Activated T-helper 1 cell treated with anti-CD3 and anti-CD28 coated beads, Interleukin-12 subunit alpha, Interleukin-12 subunit beta, Interleukin-2, Interleukin-4 antibody, amounts not matched to agents 30 ng/mL and 10 ng/mL and 1 ng/mL, durations not matched to agents 14 hours and 24 hours and 36 hours (primary cell): ENCODE measurements at places on chromosomes 6 and 20. TPM values are rescaled to one million over a fixed set of nuclear protein-coding genes. Genes with fewer than 3 reads are reported as not detected.

DNA sequence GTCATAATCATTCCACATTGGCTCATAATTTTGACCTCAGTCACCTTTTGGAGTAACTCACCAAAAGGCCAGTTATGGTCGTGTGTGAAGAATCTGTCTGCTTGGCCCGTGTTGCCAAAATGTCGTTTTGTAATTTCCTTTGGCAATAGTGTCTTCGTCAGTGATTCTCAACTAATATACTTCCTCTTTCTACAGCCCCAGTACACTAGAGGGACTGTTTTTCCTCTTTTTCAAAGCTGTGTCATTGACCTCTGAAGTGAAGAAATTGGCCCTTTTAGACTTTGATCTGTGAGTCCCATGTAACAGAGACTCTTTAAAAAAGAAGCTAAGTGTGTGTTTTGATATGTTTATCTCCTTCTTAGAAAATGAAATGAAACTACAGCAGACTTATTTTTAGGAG is 5.2 kb downstream of the FOXO3 start:
- no peak overlapping the region for H3K27ac ChIP-seq
- no peak overlapping the region for H3K4me3 ChIP-seq
- H3K4me1 ChIP-seq = peaks cover 36% of the 10 kb centered on the region

DNA sequence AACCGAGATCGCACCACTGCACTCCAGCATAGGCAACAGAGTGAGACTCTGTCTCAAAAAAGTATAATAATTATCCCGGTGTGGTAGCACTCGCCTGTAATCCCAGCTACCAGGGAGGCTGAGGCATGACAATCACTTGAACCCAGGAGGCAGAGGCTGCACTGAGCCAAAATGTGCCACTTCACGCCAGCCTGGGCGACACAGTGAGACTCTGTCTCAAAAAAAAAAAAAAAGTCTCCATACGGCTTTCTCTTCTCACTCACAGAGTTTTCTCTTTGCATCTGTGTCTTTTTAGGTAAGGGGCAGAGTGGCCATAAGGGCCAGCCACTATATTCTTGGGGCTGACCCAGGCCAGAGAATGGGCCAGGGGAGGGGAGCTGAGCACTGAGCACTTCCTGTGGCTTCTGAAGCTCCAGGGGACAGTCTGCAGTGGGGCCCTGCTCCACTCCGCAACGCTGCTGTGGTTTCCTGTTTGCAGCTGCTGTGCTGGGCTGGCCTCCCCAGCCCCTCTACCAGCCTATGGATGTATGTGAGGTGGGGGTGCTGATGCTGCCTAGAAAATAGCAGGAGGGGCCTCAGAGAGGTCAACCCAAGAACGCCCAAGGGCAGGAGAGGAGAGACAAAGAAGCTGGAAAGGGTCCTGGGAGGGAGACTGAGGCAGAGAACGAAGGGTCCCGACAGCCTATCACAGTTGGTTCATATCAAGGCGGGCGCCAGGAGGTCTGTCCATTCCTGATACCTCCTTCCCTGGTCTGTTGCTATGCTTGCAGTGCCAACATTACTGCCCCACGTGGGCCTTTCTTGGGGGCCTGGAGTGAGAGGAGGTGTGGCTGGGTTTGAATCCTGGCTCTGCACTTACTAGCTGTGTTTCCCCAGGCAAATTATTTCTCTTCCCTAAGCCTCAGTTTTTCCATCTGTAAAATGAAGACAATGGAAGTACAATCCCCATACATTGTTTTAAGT is 16.0 kb downstream of the SLA2 start:
- peaks cover 37% of the 10 kb centered on the region for H3K36me3 ChIP-seq
- peaks cover 50% of the 10 kb centered on the region for H3K4me1 ChIP-seq
- H3K4me3 ChIP-seq = peak overlapping the region; percentile 69
- no peaks in the 10 kb centered on the region for H3K27me3 ChIP-seq
- peak overlapping the region; percentile 96 for H3K27ac ChIP-seq

DNA sequence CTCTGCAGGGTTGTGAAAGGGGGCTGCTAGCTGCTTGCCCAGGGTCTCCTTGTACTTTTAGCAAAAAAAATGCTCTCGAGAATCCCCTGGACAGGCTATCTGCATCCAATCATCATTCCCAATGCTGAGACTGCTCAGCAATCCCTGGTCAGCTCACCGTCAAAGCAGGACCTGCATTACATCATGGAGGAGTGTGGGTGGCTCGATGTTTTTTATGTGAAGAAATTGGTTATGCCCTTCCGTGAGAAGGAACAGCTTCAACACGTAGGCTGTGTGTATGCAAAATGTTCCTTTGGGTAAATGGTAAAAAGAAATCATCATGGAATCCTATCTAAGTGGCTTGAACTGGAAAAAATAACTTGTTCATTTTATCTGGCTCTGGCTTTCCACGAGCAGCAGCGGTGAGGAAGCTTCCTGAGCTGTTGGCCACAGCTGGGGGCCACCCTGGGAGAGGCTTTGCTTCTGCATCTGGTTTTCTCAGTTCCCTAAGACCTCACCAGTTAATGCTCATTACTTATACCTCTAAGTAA is 111.4 kb downstream of the FYN start:
- H3K4me1 ChIP-seq = peaks cover 99% of the 10 kb centered on the region
- DNase-seq = no peak
- H3K27ac ChIP-seq = peak overlapping the region; percentile 96
- H3K4me3 ChIP-seq = peak overlapping the region; percentile 50
- no peaks in the 10 kb centered on the region for H3K27me3 ChIP-seq
- H3K36me3 ChIP-seq = peaks cover 56% of the 10 kb centered on the region

DNA sequence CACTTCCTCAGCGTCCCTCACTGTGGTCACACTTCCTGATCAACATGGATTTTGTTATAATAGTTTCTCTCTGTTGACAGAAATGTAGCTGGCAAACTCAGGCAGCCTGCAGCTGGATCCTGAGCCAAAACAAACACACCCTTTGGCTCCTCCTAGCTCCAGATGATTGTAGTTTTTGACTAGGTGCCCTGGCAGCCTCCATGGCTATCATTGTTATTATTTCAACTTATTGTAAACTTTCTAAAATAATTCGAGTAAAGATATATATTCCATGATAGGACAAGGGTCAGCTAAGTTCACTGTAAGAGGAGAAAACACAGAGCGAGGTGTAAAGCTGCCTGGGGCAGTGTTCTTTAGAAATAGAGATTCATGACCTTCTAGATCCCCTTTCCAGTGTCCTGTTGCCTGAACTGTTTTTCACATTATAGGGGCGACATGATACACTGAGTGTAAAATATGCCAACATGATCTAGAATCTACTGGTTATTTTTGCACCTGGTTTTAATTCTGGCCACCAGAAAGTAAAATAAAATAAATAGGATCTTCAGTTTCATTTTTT is 98.2 kb upstream of the HDGFL1 start:
- H3K27me3 ChIP-seq = no peaks in the 10 kb centered on the region
- DNase-seq = no peak
- H3K4me1 ChIP-seq = no peaks in the 10 kb centered on the region
- no peak overlapping the region for H3K27ac ChIP-seq
- no peaks in the 10 kb centered on the region for H3K36me3 ChIP-seq
- H3K4me3 ChIP-seq = no peak overlapping the region

DNA sequence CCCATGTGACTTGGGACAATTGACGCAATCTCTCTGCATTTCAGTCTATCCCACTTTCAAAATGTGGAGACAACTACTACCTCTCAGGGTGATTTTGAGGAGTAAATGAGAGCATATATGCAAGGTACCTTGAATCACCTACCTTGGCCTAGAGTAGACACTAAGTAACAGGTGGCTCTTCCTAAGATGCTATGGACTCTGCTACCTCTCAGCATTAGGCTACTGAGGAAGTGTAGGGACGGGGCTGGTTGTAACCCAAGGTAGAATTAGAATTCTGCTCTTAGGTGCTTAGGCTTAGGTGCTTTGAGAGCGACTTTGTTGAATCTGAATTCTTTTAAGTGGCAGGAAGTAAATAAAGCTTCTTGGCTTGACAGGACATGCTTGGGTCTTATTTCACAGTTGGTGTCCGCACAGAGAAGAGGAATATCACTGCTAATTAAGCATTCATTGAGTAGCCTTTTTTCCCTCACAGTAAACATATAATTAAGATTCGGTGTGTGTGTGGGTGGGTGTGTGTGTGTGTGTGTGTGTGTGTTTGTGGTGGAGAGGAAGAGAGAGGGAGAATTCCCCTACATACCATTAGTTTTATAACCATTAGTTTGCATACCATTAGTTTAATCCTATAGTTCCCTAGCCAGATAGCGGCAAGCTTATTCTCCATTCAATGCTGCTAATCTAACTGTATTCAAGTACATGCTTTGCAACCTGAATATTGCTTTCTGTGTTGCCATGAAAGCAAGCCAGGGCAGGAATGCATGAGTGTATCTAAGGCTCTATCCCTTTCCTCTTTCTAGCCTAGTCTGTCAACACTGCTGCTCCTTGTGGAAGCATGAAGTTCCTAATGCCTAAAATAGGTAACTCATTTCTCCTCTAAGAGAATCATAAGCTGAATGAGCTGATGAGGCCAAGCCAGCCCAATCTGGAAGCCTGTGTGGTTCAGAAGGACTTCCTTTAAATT is 112.5 kb downstream of the IPCEF1 start:
- H3K4me1 ChIP-seq = peaks cover 86% of the 10 kb centered on the region
- peak overlapping the region; percentile 66 for H3K4me3 ChIP-seq
- H3K27me3 ChIP-seq = no peaks in the 10 kb centered on the region

GRCh38 chr20:50260479-50261221 is 70.0 kb downstream of the CEBPB start:
- no peak for DNase-seq
- H3K27ac ChIP-seq = peak overlapping the region; percentile 45
- no peaks in the 10 kb centered on the region for H3K36me3 ChIP-seq
- peaks cover 3% of the 10 kb centered on the region for H3K27me3 ChIP-seq
- H3K4me3 ChIP-seq = no peak overlapping the region
- H3K4me1 ChIP-seq = peaks cover 23% of the 10 kb centered on the region

COX4I2 gene
- not detected in 2 replicates for total RNA-seq
